Ecto neural progenitor cell (in vitro differentiated cells): ENCODE measurements at places on chromosomes 13 and 19.
A peak's percentile ranks its signal among the peaks of the same experiment; 100 is the strongest.

DNA sequence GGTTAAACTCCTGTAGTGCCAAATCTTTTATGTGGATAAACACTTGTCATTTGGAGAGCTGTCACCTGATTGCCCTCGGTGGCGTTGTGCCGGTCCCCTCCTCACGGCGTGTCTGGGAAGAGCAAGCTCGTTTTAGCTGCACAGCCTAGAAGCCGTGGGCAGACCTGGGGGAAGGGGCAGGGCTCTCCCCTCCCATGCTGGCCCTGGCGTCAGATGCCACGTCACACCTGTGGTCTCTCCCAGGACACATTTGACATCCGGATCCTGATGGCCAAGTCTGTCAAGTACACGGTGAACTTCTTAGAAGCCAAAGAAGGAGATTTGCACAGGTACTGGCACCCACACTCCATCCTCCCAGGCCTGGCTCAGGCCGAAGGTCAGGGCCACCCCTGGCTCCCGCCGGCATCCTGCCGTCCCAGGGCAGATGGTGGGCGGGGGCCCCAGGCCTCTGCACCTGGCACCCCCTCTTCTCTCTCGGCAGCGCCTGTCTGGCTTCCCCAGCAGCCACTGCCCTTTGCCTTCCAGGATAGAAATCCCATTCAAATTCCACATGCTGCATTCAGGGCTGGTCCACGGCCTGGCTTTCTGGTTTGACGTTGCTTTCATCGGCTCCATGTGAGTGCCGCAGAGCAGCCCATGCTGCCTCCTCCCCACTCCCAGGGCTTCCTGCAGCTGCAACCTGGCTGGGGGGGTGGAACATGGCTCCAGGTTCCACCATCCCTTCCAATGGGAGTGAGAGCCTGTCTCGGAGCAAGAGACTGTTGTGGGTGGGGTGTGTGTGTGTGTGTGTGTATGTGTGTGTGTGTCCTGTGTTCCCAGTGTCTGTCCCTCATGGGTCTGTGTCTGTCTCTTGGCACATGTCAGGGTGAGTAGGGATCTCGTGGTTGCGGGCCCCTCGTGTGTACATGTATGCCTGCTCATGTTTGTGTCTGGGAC lies 8.8 kb downstream of the YIPF2 start:
- no peak for DNase-seq

DNA sequence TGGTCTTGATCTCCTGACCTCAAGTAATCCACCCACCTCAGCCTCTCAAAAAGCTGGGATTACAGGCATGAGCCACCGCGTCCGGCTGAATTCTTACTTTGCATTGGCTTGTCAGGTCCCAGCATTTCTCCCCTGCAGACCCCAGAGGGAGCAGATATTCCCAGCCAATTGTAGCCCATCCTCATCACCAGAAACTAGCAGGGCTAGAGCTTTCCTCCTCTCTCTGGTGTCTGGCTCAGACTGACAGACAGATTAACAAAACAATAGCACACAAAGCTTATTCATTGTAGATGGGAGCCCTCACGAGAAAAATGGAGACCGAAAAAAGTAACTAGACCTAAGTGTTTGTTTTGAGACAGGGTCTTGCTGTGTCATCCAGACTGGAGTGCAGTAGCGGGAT lies 7.5 kb upstream of the MPV17L2 start:
- DNase-seq: no peak

GRCh38 chr13:28859069-28859468 lies 38.9 kb downstream of the MTUS2 start:
- DNase-seq: no peak

- peak; percentile 93 for DNase-seq
Observed at GRCh38 chr19:54420383-54421168, 5.3 kb downstream of the TTYH1 start.

DNA sequence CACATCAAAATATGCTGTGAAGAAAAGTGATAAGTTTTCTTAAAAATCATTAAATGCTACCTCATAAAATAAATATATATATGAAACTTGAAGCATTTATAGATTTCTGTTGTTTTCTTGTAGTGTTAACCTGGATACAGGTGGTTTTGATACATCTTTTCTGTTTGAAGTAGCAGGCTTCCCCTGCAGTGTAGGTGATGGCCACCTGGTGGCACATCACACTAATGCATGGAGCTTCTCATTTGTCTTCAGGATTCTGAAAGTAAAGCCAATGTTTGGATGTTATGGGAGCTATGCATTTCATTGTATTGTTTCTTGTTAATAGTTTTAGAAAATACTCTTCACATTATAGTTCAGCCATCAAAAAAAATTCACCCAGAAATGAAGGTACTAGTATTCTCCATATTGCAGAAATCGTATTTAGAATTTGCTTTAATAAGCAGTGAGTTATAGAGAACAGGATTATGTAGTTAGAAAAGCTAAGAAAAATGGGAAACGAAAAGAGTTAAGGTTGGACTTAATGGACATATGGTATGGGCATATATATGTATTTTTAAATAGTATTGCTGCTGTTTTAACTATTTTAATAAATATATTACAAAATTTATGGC lies 18.7 kb downstream of the GPR180 start:
- DNase-seq: no peak

GRCh38 chr13:56349866-56350265 lies 790.9 kb upstream of the PRR20A start:
- no peak for DNase-seq

- peak; percentile 86 for DNase-seq
Observed at GRCh38 chr19:48513289-48514122, 1.9 kb upstream of the LMTK3 start.
